ENCODE measurements at places on chromosomes 5 and 9.
A peak's percentile ranks its signal among the peaks of the same experiment; 100 is the strongest.

DNA sequence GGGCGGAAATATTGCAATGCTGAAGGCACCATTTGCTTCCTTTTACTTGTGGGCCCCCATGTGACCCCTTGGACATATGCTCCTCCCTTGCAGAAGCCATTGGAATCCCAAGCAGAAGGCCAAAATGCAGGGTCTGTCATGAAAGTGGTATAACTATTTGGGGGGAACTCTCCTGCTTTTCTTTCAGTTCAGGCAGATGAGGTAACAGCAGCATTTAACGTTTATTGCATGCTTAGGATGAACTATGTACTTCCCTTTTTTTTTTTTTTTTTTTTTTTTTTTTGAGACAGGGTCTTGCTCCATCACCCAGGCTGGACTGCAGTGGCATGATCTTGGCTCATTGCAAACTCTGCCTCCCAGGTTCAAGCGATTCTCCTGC lies 7.8 kb downstream of the FOXI1 start:
- no peak for DNase-seq

GRCh38 chr5:38845526-38846378 lies at the start of gene OSMR:
TSS of gene OSMR (plus strand) at chr5:38846012. CDS start at chr5:38869045, 23,033 bp downstream.
- peak; percentile 47 for DNase-seq

GRCh38 chr5:155905364-155905763 lies 421.6 kb upstream of the SGCD start:
- no peak for DNase-seq

DNA sequence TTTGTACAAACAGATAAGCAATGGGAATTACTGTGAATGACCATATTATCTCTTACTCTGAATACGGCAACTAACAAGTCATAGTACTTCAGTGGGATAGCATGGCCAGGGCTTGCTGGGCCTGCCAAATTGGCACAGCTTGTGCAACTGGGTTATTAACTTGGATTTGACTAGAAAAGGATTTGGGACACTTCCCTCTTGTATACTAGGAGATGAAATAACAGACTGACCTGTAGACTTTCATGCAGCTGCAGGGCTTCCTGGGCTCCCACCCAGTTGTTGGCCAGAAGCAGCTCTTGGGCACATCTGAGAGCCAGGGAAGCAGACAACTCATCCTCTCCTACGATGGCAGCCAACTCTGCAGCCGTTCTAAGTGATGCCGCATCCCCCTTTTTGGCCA lies 39.8 kb downstream of the CNOT8 start:
- no peak for DNase-seq

DNA sequence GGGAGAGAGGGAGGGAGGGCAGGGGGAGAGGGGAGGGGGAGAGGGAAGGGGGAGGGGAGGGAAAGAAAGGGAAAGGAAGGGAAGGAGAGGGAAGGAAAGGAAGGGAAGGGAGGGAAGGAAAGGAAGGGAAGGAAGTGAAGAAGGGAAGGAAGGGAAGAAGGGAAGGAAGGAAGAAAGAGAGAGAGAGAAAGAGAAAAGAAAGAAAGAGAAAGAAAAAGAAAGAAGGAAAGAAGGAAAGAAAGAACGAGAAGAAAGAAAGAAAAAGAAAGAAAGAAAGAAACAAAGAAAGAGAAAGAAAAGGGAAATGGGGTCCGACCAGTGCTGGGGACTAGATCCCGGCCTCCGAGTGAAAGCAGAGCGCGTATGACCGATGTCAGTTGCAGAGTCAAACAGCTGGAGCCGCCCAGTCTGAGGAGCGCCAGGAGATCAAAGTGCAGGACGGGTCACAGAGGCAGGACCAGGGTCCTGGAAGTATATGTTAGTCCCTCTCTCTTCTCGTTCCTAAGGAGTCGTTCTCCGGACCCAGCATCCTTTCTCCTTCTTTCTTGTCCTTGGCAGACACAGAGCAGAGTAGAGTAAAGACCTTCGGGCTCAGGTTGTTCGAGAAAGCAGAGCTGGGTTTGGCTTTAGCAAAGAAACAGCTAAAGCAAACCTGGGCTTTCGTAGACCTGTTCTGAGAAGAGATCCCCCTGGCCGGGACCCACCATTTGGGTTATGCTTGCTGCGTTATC lies 305.4 kb upstream of the MSX2 start:
- DNase-seq = peak; percentile 4

GRCh38 chr9:111970827-111971226 lies 74.2 kb downstream of the UGCG start:
- DNase-seq = no peak

GRCh38 chr9:126420643-126421564 lies 94.3 kb downstream of the MVB12B start:
- DNase-seq = no peak

DNA sequence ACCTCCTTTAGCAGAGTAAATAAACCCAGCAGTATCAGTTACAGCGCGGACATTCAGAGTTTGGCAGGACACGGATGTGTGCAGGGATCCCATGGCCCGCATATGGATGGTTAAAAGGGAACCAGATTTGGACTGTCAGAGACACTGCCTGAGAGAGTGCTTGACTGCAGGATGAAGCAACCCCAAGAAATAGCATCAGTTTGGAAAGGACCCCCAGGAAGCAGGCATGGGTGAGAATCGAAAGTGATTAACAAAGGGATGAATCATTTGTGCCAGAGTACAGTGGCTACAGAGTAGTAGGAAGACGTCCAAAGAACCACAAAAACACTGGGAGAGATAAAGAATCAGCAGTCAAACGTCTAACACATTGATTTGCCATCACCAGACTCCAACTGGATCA lies 5.5 kb downstream of the C7 start:
- no peak for DNase-seq

Data from activated CD4-positive, alpha-beta T cell treated with anti-CD3 and anti-CD28 coated beads for 48 hours (primary cell).